ENCODE measurements at places on chromosomes 7 and 10.

DNA sequence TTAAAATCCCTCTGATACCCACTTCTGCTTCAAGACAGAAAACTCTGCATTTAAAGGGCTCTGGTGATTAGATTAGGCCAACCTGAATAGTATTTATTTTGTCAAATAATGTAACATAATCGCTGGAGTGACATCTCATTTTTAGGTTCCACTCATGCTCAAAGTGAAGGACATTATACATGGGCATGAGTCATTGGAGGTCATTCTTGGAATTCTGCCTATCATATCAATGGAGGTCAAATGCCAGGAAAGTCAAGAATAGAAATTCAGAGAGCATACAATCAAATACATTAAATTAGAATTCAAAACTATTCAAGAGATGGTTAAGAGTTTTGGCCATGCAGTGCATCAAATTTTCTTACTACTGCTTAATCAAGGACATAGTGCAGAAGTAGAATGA lies 50.8 kb upstream of the PRSS1 start:
- DNase-seq: no peak

DNA sequence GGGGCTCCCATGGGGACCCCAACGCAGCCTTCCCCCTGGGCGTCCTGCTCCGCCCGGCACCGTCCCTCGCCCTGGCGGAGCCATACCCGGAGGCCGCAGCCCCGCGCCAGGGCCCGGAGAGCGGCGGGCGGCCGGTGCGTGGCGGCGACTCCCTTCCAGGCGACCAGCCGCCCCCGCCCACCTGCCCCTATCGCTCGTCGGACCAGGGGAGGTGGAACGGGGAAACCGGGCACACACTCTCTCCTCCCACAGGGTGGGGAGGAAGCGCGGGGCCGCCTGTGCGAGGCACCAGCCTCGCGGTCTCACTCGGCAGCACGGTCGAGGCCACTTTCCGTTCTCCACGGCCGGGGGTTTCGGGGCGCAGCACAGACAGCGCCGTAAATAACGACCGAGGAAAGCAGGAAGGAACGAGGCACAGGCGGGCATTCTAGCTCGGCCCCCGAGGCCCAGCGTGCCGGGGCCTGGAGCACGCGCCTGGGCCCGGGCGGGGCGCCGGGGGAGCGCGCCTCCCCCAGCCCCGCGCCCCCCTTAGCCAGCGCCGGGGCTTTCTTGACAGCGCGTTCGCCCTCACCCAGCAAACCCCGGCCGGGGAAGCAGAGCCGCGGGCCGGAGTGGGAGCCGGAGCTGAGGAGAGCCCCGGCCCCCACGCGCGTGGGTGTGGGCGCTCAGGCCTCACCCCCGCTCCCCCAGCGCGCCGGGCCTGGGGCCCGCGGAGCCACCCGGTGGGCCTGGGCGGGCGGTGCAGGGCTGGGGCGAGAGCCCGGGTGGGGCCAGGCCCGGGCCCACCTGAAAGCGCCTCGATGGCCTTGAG lies 936 bp downstream of the IGF2BP3 start:
- no peak for DNase-seq

DNA sequence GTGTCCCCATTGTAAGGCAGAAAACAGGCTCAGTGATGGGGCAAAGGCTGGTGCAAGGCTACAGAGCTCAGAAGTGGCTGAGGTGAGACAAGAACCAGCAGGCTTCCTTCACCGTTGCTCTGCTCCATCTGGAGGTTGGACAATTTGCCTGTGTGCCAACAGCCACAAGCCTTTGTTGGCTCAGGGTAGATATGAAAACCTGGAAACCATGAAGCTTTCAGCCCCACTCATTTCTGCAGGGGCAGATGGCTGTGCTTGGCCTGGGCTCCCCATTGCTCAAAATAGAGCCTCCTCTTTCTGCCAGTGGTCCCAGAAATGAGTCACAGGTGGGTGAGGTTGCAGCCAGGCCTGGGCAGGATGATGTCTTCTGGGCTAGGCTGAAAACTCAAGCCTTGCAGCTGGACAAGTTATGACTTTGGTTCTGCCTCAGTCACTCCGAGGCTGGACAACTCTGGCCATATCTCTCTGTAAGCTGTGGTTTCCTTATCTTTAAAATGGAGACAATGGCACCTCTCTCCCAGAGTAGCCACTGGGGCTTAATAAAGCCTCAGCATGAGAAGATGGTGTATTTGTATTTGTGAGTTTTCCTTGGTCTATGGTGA lies 12.2 kb upstream of the ZNF273 start:
- no peak for DNase-seq

DNA sequence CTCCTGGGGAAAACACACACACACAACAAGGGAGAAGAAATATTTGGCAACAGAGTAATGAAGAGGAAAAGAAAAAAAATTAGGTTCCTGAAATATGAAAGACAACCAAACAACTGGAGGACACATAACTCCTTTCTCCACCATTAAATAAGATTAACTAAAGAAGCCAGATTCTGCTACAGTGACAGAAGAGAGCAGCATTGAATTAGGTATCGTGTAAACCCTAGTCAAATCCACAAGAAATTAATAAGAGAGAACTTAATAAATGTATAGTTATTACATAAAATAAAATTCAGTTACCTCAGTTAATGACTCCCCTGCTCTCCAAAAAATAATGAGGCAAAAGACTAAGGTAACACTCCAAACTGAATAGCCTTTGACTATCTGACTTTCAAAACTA lies 306.7 kb downstream of the CRPPA start:
- DNase-seq: no peak

DNA sequence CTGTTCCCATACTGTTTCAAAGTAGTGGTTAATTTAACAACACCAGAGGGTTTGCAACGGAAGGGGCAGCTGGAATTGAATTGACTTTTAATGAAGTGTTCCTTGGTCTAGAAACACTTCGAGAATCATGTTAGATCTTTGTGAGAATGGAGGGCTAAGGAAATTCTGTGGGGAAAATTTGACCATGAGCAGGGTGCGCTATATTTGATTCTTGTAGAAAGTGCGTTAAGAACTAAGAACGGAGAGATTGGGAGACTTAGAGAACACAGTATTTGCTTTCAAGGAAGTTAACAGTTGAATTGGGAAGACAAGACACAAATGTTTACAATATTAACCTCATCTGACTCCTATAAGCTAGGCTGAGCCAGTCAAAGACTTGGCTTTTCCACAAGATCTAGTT lies 1.2 kb downstream of the ZNF212 start:
- no peak for DNase-seq

DNA sequence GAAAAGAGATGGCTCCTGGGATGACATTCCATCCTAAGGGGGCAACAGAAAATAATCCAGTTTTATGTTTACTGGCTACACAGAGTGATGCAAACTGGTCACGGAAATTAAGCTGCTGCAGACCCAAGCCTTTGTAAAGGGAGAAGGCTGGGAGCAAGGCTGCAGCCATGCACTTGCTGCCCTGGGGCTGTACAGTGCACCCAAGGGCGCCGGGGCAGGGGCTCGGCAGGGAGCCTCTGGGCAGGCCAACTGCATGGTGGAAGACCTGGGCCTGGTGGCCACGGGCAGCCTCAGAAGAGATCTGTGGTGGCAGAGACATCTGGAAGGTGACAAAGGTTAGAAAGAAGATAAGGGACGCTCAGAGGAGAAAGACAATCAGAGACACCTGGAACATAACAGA lies 113.8 kb downstream of the DLG5 start:
- no peak for DNase-seq

DNA sequence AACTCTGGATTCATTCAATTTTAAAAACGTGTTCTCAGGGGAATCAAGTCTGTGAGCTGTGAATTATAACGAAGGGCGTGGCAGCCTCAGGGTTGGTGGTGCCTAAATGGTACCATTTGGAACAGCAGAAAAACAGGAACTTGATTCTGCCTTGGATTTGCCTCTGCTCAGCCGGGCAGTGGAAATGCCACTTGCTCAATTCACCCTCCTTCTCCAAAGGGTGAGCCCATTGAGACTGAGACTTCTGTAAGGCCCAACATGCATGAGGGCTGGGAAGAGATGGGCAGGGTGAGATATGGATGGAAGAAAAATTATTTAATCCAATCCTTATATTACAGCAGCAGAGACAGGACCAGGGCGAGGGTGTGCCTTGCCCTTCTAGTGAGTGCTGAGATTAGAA lies 107.1 kb upstream of the HABP2 start:
- no peak for DNase-seq

- DNase-seq: peak; percentile 65
These were observed 670 bp downstream of the TPK1 start for GRCh38 chr7:144835155-144835611.

- DNase-seq: no peak
These were observed 3.0 kb downstream of the LAMB1 start for GRCh38 chr7:107999779-108000560.

- DNase-seq: no peak
These were observed 62.1 kb downstream of the TCERG1L start for GRCh38 chr10:131249238-131249954.

- DNase-seq: no peak
These were observed 11.6 kb downstream of the OGDHL start for GRCh38 chr10:49750546-49750945.

DNA sequence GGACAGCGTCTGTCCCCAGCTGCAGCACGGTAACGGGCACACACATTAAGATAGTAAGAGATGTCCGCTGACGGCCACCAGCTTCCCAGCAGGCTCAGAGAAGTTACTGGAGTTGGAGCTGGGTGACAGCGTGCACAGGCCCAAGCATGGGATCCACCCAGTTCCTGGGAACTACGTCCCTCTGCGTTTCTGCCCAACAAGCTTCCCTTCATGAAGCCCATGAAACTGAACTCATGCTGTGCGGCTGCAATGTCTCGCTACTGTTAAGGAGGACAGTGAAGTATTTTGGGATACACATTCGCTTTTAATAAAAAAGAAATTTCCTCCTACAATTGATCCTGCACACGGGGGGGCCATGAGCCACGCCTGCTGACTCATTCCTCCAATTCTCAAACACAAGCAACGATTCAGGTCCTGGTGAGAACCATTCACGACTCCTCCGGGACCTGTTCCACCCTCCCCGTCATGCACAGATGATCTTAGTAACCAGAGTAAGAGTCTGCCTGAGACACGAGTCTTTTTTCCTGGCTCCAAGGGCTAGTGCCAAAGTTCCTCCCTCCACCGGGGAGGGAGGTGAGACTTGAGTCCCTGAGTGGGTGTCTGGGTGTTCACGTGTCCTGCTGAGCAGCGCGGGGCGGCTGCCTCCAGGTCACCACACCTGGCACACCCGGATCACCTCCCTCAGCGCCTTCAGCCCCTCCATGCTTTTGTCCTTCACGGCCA lies 2.6 kb downstream of the PSMG3 start:
- DNase-seq: no peak

- DNase-seq: no peak
These were observed 221.2 kb downstream of the ADRA2A start for GRCh38 chr10:111298031-111298430.

DNA sequence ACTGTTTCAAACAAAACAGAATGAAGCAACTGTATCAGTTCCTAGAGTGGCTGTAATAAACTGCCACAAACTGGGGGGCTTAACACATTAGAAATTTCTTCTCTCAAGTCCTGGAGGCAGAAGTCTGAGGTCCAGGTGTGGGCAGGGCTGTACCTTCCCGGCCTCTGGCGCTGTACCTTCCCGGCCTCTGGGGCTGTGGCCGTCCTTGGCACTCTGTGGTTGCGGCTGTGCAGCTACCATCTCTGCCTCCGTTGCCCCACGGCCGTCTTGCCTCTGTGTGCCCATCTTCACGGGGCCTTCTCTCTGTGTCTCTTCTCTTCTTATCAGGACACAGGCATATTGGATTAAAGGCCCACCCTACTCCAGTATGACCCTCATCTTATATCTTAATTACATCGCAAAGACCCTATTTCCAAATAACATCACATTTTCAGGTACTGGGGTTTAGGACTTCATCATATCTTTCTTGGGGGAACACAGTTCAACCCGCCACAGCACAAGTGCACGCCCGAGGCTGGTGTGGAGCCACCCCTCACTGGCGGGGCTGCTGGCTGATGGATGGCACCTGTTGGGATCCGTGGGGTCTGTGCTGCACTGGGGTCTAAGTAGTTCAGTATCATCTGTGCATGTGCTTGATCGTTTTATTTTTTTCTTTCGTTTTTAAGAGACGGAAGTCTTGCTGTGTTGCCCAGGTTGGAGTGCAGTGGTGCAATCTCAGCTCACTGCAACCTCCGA lies 123.2 kb downstream of the ACTR3B start:
- DNase-seq: no peak

- peak; percentile 70 for DNase-seq
These were observed 54.7 kb upstream of the SYPL1 start for GRCh38 chr7:106166651-106167342.

DNA sequence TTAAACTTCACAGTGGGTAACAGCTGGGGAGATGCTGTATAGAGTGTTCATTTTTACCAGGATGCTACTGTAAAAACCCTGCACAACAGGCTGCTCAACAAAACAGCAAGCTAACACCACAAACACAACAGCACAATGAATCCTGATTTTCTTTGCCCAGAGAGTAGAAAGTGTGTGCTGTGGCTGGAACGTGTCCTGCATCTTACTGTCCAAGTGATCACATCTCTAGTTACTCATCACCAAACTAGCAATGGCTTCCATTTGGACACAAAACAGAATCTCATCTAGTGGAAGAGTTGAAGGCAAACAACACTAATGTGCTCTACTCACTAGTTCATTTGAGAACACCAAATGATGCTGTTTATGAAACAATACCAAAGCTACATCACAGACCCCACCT lies 121.2 kb downstream of the SLC25A13 start:
- no peak for DNase-seq

GRCh38 chr10:15311569-15312280 lies 59.4 kb downstream of the FAM171A1 start:
- DNase-seq: no peak

Measured in testis (tissue), 5 donors.